Breast epithelium (tissue), 4 donors: ENCODE measurements at places on chromosomes 5 and 9. TPM values are rescaled to one million over a fixed set of nuclear protein-coding genes. Genes with fewer than 3 reads are reported as not detected.

GABRA6 gene
- total RNA-seq = not detected

CARTPT gene
- total RNA-seq = not detected

ASPN gene
- 3.9 TPM for total RNA-seq

TMEM174 gene
- not detected for total RNA-seq

DNA sequence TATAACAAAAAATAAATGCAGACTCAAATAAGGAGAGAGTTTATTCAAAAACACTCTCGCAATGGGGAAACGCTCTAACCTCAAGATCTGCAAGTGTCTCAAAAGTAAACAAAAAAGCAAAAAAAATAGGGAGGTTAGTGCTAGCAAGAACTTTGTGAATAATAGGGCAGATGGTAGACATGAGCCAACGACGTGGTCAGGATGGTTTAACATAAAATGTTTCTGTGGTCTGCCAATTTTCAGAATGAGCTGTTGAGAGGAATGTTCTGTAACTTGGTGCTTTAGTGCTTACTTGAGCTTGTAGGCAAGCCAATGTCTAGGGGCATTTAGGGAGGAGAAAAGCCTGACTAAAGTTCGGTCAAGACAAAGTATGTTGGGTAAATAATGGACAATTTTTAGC, 1813.9 kb upstream of the CDH6 start:
- no peak for DNase-seq
- no peaks in the 10 kb centered on the region for H3K4me1 ChIP-seq
- no peak overlapping the region for H3K4me3 ChIP-seq
- H3K27ac ChIP-seq = no peak overlapping the region
